ENCODE measurements at places on chromosomes 7 and 10.

GRCh38 chr7:129240119-129240820 is 15.4 kb downstream of the AHCYL2 start:
- DNase-seq, result no peak

DNA sequence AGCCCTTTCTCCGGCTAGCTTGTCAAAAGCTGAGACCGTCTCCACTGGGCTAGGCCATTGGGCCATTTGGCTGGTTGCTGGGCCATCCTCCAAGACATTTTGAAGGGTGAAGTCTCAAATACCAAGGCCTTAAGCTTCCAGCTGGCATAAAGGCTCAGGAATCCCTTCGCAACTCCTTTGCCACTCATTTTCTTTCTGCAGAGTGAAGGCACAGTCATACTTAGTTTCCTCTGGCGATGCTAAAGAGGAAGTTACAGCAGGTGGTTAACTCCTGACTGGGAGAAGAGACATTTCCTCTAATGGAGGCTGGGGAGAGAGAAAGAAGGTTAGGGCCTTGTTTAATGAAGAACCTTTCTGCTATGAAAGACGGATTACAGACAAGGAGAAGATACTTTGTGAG is 4.8 kb upstream of the REPIN1 start:
- DNase-seq, result no peak

DNA sequence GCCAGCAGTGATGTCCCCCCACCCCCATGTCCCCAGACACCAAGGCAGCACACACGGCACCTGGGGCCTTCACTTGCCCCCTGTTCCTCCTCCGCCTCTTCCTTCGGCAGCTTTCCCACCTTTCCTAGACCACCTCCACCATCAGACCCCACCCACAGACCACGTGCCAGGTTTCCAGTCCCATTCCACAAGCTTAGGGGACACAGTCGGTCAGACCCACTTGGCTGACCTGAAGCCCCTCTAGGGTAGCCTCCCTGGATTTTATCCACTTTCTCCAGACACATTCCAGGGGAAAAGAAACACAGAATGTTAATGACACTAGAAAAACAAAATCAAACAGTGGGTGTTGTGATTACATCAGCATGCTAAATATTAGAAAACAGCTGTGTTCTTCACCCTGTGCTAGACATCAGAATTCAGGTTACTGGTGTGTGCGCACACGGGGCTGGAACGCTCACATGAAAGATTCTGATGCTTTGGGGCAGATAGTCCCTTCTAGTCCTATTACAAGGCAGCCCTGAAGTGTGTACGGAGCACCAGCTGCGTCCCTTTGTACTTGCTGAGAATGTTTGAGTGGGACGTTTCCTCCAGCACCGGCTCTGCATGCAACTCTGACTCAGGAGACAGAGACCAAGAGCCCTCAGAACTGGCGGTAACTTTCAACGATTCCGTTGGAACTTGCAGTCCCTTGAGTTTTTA is 75.5 kb upstream of the PPP2R2D start:
- peak; percentile 1 for DNase-seq

DNA sequence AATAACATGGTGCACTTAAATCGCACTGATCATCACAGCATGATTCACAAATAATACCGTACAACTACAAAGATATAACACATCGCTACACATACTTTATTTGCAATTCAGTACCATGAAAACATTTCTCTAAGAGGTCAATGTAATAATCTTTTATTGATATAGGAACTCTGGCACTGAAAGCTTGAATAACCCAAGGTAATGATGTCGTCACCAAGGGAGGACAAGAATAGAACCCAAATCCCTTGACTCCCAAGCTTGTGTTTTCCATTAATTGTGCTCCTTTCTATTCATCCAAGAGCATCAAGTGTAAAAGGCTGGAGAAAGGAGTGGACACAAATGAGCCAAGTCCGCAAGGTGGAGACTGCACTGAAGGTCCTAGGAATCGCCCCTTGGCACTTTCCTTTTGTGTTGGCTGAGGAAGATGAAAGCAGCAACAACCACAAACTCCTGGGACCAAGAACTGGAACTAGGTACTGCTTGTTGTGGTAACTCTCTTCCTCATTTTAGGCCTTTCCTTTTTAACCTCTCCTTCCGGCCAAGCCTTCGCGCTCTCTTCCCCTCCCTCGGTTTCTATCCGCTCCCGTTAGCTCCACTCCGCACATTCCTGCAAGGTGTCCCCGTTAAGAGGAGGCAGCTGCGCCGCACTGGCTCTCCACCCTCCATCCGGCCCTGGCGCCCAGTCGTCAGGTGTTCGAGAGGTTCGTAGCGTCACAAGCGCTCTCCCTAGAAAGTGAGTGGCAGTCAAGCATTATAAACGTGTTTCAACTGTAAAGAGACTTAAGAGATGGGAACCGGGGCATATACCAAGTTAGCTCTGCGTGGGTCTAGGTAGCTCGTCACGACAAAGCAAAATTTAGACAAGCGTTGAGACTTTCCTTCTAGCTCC is 1.0 kb upstream of the CBLL1 start:
- no peak for DNase-seq

DNA sequence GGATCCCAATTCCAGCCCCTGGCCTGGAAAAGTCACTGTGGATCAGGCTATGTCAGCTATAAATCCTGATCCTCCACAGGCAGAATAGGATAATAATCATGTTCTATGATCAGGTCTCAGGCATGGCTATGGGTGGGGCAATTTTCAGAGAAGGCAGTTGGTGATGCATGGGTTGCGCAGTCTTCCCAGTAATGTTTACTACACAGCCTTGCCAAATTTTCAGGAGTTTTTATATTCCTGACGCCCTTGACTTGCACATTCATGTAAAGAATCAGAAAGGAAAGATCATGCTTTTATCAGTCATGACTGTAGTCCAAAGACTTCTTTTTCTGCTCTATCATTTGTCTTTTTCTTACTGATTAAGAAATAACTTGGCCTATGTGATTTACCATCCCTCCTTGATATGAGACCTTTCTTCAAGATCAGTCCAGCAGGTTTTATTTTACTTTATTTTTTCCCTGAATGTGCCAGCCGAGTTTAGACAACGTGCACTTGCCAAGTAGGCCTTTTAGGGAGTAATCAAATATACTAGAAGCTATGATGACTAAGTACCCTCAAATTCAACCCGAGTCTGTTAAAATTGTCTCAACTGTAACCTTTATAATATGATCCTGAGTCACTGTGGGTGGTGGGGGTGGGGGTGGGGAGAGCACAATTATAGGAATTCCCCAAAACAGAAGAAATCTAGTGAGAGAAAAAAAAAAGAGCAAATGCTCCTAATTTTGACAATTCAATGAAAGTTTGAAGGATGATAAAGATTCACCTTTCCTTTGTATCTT is 31.9 kb downstream of the ARL4A start:
- peak; percentile 85 for DNase-seq

- no peak for DNase-seq
These were observed 172.0 kb upstream of the TNRC18 start for GRCh38 chr7:5595545-5596045.

GRCh38 chr7:96034940-96035727 is 262.8 kb downstream of the DYNC1I1 start:
- no peak for DNase-seq

DNA sequence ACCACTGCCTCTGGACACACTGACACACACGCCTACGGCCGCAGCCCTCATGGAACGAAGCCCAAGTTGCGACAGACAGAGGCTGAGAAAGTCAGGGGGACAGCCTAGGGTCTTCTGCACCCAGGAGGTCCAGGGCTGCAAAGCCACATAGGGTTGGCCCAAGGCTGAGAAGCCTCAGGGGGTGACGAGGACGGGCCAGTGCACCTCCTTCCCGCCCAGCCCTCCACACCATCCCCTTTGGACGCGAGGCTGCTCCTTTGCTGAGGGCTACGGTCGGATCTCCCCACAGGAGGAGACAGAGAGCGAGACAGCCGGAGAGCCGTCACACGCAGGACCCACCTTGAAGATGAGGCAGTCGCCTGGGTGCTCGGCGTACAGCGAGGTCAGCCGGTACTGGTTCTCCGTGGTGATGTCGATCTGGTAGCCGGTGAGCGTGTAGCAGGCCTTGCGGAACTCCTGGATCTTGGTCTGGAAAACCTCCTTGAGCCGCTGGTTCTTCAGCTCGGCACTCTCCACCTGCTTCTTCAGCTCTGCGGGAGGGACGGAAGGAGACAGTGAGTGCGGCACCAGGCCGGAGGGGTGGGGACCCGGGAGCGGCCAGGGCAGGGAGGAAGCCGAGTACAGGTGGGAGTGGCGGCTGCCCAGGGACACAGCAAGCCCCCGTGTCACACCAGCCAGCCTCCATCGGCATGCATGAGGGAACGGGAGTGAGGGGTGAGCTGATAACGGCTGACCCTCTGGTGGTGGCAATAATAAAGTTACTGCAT is 228.0 kb downstream of the ELFN1 start:
- no peak for DNase-seq

DNA sequence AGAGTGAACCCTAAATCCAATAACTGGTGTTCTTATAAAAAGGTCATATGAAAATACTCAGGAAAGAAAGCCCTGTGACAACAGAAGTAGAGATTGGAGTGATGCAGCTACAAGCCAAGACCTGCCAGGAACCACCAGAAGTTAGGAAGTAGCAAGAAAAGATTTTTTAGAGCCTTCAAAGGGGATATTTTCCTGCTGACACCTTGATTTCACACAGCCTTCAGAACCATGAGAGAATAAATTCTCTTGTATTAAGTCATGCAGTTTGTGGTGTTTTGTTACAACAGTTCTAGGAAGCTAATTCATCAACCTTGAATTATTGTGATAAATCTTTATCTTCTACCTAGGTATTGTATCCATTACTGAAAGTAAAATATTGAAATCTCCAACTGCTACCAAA is 81.0 kb downstream of the HYCC1 start:
- DNase-seq, result no peak

- peak; percentile 59 for DNase-seq
These were observed 127.2 kb upstream of the RSU1 start for GRCh38 chr10:16944402-16944801.

- DNase-seq, result peak; percentile 94
These were observed 46.9 kb upstream of the STK17A start for GRCh38 chr7:43535810-43536585.

GRCh38 chr7:94923412-94923811 is 16.0 kb downstream of the PPP1R9A start:
- DNase-seq, result no peak

DNA sequence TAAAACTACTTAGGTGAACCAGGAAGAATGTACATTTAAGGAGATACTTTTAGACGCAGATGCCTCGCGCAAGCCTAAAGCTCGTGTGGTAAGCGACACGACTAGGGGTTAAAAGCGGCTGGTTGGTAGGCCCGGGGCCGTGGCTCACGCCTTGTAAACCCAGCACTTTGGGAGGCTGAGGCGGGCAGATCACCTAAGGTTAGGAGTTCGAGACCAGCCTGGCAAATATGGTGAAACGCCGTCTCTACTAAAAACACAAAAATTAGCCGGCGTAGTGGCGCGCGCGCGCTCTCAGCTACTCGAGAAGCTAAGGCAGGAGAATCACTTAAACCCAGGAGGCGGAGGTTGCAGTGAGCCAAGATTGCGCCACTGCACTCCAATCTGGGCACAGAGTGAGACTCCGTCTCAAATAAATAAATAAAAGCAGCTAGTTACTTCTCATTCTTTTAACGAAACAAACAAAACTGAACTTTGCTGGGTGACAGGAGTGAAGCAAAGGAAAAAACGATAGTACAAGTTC is 879 bp downstream of the NUDT5 start:
- no peak for DNase-seq

DNA sequence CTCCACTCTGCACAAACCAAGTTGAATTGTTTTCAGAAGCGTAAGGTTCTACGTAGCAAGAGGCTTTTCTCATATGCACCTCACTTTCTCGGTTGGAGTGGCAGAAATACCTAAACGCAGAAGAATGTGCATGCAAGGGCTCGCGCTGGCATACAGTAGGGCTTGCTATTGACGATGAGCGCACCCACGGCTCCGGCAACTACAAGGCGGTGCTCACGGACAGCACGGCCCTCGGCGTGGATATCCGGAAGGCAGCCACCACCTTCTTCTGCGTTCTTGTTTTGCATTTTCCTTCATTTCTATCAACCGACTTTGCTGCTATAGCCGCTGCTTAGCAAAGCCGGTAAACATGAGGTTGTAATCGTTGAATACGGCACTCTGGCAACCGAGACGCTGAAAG is 51.1 kb upstream of the UBE3C start:
- no peak for DNase-seq

DNA sequence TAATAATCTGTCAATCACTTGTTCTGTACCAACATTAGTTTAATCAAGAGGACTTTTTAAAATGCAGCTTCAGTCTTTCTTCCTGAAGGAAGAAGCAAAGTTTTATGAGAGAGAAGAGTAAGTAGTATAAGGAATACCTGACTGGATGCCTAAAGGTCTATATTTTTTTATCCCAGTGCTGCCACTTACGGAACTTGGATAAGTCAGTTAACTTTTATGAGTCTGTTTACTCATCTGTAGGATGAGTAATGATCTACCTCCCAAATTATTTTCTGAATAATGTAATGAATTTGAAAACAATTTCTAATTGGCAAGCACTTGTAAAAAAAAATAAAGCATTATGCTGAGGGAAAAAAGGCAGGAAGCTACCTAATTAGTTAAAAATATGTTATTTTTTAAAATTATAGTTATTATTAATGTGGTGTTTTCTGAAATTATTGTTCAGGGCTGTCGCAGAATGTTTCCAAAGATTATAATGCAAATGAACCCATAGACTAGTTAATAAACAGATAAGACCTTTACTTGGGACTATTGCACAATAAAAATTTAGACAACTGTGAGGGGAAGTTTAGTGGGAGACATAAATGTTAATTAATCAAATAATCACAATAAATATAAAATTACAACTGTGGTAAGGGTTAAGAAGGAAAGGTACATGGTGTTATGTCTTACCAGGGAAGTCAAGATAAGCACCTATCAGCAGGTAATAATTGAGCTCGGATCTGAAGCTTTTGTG is 24.6 kb downstream of the SLK start:
- no peak for DNase-seq

DNA sequence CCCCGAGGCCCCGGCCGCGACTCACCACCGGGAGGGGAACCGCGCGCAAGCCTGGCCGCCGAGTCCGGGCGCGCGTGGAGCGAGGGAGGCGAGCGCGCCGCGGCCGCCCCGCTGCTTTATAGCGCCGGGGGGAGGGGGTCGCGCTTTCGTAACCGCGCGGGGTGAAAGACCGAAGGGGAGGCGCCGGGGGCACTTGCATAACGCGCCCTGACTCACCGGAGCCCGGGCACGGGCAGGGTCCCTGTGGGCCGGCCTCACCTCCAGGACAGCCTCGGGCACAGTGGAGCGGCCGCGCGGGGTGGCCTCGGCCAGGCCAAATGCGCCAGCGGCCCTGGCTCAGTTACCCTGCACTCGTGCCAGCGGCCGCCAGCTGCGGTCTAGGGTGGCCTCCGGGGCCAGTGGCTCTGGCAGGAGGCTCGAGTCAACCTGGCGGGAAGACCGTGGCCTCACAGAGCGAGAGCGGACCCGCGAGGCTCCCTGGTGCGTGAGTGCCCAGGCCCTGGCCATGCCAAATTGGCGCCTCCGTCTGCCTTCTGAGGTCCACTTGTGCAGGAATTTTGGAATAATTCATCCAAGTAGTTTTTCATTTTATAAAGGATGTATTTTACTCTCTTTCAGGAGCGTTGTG is at the start of gene RBP4:
Gene RBP4, minus strand, starts transcription at position 90 of the 628 bp plus-strand sequence. CDS start 207 bp downstream, outside the sequence.
- DNase-seq, result no peak
